ENCODE measurements at places on chromosomes 12 and 14.

GRCh38 chr12:44968965-44969364 is 81.9 kb downstream of the DBX2 start:
- DNase-seq = no peak

- no peak for DNase-seq
Measured at GRCh38 chr14:22530127-22530526, 58.9 kb downstream of the DAD1 start.

- no peak for DNase-seq
Measured at GRCh38 chr12:108109504-108109903, 19.6 kb upstream of the WSCD2 start.

DNA sequence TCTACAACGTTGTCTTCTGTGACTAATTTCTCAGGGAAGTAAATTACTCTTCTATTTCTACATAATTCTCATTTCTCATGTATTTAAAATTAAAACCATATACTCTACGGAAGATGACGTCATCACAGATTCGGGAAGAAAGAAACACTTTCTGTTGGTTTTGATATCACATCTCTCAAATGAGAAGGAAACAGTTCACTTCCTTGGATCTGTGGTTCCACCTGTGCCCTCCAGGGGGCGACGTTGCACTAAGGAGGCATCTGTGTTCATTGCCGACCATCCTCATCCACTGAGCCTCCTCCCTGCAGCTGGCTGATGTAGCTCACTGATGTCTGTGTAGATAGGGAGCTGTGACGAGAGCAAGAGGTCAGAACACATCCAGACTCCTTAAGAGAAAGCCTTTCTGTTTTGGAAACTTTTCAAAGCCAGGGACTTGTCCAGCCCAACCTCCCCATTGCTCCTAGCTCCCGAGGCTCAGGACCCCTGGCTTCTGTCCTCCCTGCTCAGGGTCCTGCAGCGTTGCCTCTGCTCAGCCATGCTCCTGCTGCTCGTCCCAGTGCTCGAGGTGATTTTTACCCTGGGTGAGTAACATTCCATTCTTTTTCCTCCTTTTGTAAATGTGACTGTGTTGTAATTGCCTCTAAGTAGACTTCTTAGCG is 172.7 kb upstream of the OR4E1 start:
- peak; percentile 65 for DNase-seq

DNA sequence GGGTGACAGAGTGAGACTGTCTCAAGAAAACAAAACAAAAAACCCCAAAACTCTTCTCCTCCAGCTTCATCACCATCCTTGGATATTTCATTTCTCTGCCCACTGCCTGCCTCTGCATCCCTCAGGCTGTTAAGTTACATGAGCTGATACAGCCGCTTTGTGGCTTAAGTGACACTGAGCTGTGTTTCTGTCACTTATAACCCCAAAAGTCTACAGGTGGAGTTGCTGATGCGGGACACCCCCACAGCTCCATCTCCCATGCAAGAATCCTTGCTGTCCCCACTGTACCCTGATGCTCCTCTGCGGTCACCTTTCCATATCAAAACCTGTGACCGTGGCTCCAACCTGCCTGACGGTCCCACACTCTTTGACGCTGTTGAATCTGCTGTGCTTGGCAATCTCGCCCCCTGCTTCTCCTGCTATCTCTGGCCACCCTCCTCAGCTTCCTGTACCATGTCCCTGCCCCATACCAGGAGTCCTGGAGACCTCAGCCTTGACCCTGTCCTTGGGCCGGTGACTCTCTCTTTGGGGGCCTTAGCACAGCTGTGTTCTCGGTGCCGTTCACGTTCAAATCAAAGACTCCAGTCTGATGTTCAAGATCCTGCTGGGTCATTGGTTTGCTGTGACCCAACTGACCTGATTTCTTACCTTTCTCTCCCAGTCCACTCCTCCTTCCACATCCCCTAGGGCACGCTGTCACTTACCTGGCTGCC is 20.3 kb downstream of the HVCN1 start:
- no peak for DNase-seq

DNA sequence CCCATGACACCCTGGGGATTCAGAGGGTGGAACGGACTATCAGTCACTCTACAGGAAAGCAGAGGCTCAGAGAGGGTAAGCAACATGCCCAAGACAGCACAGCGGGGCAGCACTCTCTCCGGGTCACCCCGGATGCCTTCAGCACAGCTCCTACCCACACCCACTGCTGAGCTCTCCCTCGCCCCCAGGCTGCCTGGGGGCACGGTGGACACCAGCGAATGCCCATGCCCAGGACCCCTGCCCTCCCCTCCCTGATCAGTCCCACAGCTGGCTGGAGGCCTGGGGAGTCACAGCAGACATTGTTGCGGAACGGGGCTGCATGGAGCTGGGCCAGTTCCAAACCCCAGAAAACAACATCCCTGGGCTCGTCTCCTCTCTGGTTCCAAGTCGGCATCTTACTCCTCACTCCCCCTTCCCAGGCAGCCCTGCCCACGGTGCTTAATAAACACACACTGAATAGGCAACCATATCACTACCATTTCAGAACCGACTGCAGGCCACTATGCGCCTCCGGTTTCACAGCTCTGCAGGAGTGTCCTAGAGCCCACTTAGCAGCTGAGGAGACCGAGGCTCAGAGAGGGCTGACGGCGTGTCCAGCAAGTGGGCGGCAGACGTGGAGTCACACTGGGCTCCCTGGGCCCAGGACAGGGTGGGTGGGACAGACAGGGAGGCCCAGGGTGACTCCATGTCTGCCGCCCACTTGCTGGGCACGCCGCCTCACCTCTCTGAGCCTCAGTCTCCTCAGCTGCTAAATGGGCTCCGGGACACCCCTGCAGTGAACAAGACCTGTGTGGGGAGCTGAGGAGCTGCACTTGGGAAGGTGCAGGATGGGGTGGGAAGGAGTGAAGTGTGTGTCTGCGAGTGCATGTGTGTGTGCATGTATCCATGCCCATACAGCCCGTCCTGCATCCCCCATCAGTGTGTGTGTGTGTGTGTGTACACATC is 27.0 kb downstream of the CCDC85C start:
- DNase-seq = no peak

GRCh38 chr14:101823511-101824120 is 62.1 kb downstream of the PPP2R5C start:
- peak; percentile 85 for DNase-seq

DNA sequence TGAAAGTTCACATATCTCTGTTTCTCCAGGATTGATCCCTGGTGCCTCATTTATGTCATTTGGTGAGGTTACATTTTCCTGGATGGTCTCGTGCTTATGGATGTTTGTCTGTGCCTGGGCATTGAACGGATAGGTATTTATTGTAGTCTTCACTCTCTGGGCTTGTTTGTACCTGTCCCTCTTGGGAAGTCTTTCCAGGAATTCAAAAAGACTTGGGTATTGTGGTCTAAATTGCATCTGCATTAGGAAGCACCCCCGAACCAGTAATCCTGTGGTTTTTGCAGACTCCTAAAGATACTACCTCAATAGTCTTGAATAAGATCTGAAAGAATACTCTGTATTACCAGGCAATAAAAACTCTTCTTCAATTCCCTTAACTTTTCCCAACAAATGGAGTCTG is 720.8 kb downstream of the SLC6A15 start:
- DNase-seq = no peak

- no peak for DNase-seq
Measured at GRCh38 chr12:53624956-53625355, 1.2 kb downstream of the ATF7 start.

DNA sequence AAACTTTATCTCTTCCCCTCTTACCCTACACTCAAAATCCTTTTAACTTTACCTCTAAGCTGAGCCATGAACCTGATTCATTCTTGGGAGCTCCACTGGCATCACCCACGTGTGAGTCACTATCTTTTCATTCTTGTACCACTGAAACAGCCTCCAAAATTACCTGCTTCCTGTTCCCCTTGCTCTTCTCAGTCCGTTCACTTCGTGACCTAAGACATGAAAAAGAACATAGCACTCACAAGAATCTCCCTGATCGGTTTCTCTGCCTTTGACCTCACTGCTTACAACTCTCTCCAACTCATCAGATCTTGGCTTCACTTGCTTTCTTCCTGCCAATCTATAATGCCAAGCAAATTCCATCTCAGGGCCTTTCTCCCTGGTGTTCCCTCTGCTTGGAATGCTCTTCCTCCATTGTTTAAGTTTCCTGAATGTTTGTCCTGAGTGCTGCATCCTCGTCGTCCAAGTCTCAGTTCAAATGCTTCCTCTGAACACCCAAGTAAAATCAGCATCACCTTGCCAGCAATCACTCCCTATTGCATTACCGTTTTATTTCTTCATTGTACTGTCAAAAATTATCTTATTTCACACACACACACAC is 9.2 kb downstream of the GLIPR1 start:
- DNase-seq = no peak

DNA sequence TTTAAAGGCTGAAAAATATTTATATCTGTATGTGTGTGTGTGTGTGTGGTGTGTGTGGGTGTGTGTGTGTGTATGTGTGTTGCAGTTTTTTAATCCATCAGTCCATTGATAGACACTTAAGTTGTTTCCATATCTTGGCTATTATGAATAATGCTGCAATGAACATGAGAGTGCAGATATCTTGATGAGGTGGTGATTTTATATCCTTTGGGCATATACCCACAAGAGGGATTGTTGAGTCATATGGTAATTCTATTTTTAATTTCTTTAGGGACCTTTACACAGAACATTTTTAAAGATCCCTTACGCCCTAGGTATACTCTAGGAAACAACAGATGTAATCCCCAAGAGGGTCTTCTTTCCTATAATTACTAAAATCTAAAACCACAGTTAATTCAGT is 154.5 kb upstream of the CLEC14A start:
- DNase-seq = no peak

- no peak for DNase-seq
Measured at GRCh38 chr14:20578784-20579502, 8.9 kb downstream of the RNASE11 start.

DNA sequence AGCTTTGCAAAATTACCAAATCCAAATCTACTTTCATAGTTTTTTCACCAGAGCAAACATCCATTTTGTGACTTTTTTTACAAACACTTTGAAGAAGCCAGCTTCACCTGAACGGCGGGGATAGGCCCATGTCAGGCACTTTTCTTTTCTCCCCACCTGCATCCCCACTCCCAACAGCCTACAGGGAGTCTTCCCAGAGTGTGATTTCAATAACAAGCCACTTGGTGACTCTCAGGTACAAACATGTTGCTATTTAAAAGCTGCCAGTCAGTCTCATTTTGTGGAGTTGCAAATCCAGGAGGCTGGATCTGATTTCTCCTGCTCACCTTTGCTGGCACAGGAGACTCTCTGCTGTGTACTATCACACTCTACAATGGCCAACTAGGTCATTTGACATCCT is 285.5 kb downstream of the KCNH5 start:
- DNase-seq = no peak

DNA sequence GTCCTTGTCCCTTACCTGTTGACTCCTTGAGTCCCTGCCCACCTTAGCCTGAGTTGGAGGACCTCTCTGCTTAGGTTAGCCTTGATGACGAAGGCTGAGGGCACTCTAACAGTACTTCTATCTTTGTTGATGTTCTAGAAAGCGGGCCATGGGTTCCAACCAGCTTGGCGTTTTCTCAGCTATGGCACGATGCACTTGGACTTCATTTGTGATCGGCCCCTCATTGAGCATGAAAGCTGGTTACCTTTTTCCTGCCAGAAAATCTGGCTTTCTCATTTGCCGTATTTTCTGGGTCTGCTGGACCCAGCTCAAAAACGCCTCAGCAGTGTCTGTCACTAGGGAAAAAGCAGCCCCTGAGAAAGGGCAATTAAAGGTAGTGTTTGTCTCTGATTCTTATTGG is 290.8 kb downstream of the EMP1 start:
- DNase-seq = no peak

- DNase-seq = no peak
Measured at GRCh38 chr12:122387887-122388286, 34.6 kb downstream of the CLIP1 start.

Measured in T-helper 1 cell (primary cell).